ENCODE measurements at places on chromosomes 7 and 10. TPM values are rescaled to one million over a fixed set of nuclear protein-coding genes. Genes with fewer than 3 reads are reported as not detected.

NEUROG3 gene
- total RNA-seq: not detected

KCNIP2 gene
- 4.5 TPM for total RNA-seq

SPDYE8 gene
- not detected for total RNA-seq

ASZ1 gene
- not detected for total RNA-seq

ARF5 gene
- 141 TPM for total RNA-seq

ANKRD26 gene
- total RNA-seq: 7.9 TPM

PDE6C gene
- total RNA-seq: not detected

TMEM229A gene
- not detected for total RNA-seq

GRM3 gene
- not detected for total RNA-seq

GNA12 gene
- total RNA-seq: 17.9 TPM

GDF10 gene
- not detected for total RNA-seq

CROT gene
- total RNA-seq: 9.1 TPM

CPA2 gene
- not detected for total RNA-seq

PTPN20 gene
- 0.68 TPM for total RNA-seq

TAS2R41 gene
- total RNA-seq: not detected

GDF2 gene
- total RNA-seq: not detected

MYH16 gene
- total RNA-seq: not detected

COL17A1 gene
- total RNA-seq: not detected

PLEKHS1 gene
- not detected for total RNA-seq

GARIN1A gene
- 0.17 TPM for total RNA-seq

NPFFR1 gene
- not detected for total RNA-seq

HOXA3 gene
- not detected for total RNA-seq

CXCL12 gene
- not detected for total RNA-seq

HOXA2 gene
- not detected for total RNA-seq

PAX4 gene
- total RNA-seq: not detected

AUTS2 gene
- total RNA-seq: 3.3 TPM

SMKR1 gene
- 2.2 TPM for total RNA-seq

TRPV5 gene
- total RNA-seq: not detected

NANOS1 gene
- 0.73 TPM for total RNA-seq

KIF20B gene
- total RNA-seq: 49.4 TPM

MACROH2A2 gene
- total RNA-seq: 5.0 TPM

HSPA12A gene
- total RNA-seq: 0.05 TPM

NME8 gene
- not detected for total RNA-seq

SLC25A13 gene
- total RNA-seq: 11.4 TPM

DKK1 gene
- total RNA-seq: not detected

CNPY1 gene
- not detected for total RNA-seq

Data from activated naive CD4-positive, alpha-beta T cell treated with anti-CD3 and anti-CD28 coated beads, Interleukin-2, amount 10 ng/mL, durations not matched to agents 5 hours and 36 hours (primary cell).